T-helper 22 cell (primary cell): ENCODE measurements at places on chromosomes 6 and 20.

- DNase-seq: no peak
Observed at GRCh38 chr6:21751608-21752007, 158.1 kb downstream of the SOX4 start.

DNA sequence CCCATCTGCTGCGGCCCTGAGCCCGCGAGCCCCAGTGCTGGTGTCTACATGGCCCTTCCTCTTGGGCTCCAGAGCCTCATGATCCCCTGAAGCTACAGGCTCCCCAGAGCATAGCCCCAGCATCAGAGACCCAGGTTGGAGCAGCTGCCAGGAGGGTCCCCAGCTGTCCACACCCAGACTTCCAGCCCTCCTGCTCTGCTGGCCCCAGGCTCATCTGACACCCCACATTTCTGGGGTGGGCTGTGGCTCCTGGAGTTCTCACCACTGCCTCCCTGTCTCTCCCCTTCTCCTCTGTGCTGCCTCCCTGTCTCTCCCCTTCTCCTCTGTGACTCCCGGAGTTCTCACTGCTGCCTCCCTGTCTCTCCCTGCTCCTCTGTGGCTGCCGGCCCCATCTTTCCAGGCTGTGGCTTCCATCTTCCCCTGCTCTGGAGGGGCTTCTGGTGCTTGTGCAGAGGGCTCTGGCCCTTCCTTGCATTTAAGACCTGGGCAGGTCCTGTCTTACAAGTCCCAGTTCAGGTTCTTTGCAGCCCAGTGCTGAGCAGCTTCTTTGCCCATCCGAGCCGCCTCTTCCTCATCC lies 108.1 kb downstream of the ERMARD start:
- no peak for DNase-seq

- DNase-seq: no peak
Observed at GRCh38 chr20:6704132-6704861, 63.2 kb upstream of the BMP2 start.

- DNase-seq: no peak
Observed at GRCh38 chr20:57266291-57267157, at the start of gene BMP7. Gene BMP7, minus strand, starts transcription at chr20:57266641. Its CDS starts 519 bp downstream, at chr20:57266122.

DNA sequence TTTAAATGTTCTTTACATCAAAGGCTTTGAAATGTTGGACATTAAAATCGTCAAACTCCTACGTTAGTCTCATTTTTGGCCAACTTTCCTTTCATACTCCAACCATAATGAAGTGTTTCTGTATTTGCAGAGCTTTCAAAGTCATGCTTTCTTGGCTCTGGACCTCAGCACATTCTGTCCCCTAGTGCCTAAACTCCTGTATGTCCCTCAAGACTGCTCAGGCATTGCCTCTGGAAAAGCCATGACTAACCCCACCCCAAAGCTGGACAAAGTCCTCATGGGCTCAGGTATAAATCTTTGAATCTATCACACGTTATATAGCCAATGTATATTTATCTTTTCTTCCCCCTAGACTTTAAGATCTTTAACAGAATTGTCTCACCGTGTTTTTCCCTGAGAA lies 18.9 kb downstream of the IFNGR1 start:
- no peak for DNase-seq

GRCh38 chr20:54103067-54103761 lies 32.8 kb upstream of the BCAS1 start:
- DNase-seq: peak; percentile 16

DNA sequence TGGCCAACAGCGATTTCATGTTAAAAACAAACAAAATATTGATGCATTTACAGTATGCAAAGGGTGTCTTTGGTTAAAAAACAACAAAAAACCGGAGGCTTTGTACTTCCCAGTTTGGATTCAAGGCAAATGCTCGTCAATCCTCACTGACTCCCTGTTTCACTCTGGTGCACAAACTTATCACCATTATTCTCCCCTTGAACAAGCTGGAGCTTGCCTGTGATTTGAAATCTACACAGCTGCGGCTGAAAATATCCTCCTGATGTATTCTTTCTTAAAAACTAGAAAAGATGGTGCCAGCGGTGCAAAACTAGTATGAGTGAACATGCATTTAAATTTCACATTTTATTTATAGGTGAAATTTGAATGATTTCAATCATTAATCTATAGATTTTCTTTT lies 3.3 kb downstream of the PERP start:
- DNase-seq: no peak

DNA sequence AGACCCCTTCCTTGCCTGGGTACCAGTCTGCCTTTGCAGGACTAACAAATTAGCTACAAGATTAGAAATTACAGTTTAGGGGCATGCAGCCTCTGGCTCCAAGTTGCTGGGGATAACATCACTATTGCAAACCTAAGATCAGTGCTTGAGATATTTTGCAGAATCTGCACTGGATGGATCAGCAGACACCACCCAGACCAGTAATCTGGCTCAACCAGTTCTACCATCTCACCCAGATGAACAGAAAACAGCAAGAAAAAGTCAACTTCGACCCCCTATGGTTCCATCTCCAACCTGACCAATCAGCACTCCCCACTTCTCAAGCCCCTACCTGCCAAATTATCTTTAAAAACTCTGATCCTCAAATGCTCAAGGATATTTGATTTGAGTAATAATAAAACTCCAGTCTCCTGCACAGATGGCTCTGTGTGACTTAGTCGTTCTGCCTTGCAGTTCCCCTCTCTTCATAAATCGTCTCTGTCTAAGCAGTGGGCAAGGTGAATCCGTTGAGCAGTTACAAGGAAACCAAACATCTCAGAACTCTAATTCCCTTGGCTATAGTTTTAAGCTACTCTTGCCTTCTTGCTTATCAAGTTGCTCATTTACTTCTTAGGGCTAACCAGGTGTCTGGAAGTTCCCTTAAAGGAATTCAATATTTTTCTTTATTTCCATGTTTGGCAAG lies 16.1 kb upstream of the LMBRD1 start:
- no peak for DNase-seq

DNA sequence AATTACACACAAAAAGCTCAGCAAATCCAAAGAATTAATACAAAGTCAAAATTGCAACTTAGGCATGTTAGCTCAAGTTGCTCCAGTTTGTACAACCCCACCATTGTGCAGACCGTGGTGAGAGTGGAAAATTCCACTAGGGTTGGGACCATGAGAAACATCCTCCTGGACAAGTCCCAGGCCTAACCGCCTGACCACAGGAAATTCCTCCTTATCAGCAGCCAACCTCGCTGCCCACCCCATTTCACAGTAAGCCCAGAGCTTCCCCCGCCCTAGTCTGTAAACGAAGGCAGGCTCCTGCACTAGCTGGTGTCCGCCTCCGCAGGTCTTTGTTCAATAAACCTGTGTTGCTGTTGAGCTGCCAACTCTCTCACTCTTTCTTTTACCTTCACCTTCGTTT lies 1023.3 kb downstream of the EYS start:
- no peak for DNase-seq

GRCh38 chr20:21136015-21136732 lies 10.3 kb downstream of the KIZ start:
- no peak for DNase-seq

DNA sequence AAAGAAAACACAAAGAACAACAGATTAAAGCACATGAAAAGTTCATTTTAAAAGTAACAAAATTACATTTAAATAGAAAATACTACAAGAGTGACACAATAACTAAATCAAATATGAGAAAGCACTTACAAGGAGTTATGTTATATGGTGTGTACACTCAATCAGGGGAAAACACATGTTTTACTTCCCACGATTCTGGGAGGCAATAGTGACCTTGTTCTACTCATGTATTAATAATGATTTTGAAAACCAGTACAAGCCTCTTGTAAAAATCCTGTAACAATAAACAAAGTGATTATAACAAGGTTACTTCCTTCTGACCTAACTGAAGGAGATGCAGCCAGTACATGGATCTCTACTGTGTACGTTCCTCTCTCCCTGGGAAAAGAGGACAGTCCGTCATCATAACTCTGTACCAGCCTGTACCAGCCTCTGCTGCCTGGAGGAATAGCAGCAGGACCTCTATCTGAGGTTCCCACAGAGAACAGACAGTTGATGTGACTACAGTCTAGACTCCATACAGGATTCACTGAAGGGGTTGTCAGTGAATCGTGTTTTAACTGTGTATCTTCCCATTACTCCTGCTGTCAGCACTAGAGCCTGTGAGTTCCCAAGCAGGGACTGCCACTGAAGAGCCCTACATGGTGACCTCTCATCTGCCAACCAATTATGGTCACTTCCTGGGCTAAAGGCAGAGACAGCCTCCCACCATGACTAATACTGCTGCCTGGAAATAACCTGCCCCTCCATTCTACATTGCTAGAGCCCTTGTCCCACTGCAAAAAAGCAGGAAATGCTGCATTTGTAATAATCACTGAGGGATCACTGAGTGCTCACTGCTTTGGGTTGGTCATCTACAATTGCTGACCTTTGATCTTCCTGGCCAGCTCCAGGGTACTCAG lies 149.7 kb downstream of the KIF16B start:
- no peak for DNase-seq

GRCh38 chr20:37230200-37230599 lies 31.4 kb downstream of the GHRH start:
- no peak for DNase-seq

DNA sequence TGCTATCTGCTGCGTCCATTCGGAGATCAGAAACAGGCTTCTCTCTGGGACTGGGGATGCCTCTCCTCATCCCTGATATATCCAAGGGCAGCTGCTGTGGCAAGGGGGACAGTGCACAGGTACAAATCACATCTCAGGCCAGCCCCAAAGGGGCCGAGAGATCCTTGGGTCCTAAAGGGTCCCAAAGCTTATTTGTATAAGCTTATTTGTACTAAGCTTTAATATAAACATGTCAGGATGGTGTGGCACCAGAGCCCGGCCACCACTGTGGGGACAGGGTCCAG lies 45.3 kb downstream of the FGD2 start:
- DNase-seq: no peak

DNA sequence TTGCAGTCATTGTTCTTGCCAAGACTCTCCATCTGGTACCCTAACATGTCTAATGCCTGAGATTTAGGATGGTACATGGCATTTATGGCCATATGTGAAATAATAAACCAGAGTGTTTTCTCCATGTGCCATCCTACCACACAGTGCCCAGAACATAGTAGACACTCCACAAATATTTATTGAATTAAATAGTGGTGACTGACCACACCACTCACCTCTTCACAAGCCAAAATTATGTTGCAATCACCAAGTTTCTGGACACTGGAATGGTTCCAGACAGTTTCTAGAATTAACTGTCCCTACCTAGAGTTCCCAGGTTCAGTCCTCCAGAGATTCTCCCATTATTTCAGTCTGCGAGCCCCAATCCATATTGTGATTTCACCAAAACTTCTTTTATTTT lies 427.3 kb downstream of the KIF16B start:
- no peak for DNase-seq

- no peak for DNase-seq
Observed at GRCh38 chr6:44670146-44670545, 282.6 kb downstream of the CDC5L start.

DNA sequence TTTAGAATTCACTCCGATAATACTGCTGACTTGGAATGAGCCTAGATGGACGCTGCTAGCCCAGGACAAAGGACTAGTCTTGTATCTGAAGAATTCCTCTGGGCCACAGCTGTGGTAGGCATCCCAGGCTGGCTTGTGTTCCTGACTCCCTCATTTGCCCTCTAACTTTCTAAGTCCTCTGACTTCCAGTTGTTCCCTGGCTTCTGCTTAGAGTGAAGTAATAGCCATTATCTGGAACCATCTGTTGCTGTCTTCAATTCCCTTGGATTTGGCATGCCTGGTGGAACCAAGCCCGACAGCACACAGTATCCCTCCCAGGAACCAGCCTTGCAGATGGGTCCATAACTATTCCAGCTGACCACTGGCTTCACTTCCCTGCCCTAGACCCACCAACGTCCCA lies 376.0 kb downstream of the SYNE1 start:
- no peak for DNase-seq

GRCh38 chr20:37669062-37669772 lies 24.6 kb upstream of the CTNNBL1 start:
- DNase-seq: no peak

GRCh38 chr6:87102151-87102621 lies 7.3 kb upstream of the CGA start:
- DNase-seq: no peak

DNA sequence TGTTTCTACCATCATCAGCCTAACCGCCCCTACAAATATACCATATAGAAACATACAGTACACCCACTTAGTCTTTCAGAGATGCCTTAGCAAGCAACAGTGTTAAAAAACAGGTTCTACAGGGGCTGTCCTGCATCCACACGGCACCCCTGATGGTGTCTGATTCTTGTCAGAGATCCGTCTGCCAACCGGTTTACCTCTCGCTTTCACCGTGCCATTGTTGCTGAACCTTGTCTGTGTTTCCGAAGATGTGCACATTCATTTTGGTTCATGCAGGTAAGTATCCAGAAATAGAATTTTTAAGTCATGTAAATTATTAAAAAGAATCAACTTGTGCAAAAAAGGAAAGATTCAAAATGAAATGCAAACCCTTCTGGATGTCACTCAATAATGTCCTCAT lies 52.9 kb downstream of the EPHA7 start:
- no peak for DNase-seq

DNA sequence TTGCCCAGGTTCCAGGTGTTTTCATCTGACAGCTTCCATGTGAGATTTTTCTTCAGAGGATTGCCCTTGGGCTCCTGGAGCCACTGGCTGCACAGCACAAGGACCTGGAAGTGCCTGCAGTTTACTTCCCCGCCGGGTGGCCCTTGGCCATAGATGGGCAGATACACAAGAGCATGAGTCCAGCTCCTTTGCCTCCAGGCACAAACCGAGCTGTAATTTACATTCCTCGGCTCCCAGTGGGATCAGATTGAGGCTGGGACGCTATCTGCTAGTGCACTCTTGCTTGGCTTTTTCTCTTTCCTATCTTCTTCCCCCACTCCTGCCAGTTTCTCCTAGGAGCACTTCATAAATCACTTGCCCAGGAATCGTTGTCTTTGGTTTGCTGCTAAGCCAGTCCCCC lies 85.4 kb upstream of the RALY start:
- DNase-seq: no peak

DNA sequence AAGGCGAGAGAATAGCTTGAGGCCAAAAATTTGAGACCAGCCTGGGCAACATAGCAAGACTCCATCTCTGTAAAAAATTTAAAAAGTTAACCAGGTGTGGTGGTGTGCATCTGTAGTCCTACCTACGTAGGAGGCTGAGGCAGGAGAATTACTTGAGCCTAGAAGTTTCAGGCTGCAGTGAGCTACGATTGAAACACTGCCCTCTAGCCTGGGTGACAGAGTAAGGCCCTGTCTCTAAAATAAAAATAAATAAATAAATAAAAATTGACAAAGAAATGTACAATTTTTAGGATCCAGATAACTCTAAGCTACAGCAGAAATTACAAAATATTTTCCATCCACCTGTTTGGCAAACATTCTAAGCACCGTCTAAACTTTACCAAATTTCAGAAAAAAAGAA lies 941.0 kb upstream of the ADGRB3 start:
- DNase-seq: no peak

GRCh38 chr6:100412872-100413271 lies 51.8 kb downstream of the SIM1 start:
- no peak for DNase-seq

- no peak for DNase-seq
Observed at GRCh38 chr6:154239392-154239791, 117.2 kb downstream of the IPCEF1 start.

GRCh38 chr6:134406311-134406710 lies 88.4 kb upstream of the SGK1 start:
- DNase-seq: no peak
